ENCODE measurements at places on chromosomes 5 and 9.

DNA sequence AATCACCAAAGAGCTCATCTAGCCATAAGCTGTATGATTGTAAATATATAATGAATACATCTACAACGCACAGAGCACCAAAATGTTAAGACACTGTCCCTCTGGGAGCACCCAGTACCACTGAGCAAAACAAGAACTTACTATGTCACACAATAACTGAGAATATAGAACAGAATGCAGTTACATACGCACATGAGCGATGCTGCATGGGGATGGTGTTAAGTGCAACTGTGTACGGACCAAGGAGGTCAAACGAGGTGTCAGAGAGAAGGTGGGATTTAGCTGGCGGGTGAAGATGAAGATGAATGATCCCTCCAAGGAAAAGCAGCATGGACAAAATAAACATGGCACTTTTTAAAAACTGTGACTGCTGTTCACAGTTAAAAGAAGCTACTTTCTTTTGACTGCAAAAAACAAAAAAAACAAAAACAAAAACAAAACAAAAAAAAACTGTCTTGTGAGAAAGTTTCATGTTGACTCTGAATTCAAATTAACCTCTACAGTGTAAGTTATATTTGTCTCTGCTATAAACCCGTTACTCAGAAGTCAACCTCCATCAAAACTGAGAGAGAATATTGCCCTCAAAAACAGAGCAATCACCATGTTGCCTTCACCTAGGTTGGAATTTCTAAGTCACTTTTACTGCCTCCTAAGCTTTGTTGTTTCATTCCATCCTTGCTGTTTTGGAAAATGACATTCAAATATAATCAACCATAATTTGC is 169.6 kb upstream of the GNA14 start:
- no peak for DNase-seq

- no peak for DNase-seq
Observed at GRCh38 chr9:115194216-115194615, 76.3 kb upstream of the TNC start.

GRCh38 chr5:67032921-67033664 is 163.5 kb downstream of the CD180 start:
- no peak for DNase-seq

GRCh38 chr9:22044583-22044982 is 35.5 kb upstream of the CDKN2B start:
- no peak for DNase-seq

GRCh38 chr5:157925786-157926671 is 67.1 kb upstream of the CLINT1 start:
- DNase-seq: no peak

DNA sequence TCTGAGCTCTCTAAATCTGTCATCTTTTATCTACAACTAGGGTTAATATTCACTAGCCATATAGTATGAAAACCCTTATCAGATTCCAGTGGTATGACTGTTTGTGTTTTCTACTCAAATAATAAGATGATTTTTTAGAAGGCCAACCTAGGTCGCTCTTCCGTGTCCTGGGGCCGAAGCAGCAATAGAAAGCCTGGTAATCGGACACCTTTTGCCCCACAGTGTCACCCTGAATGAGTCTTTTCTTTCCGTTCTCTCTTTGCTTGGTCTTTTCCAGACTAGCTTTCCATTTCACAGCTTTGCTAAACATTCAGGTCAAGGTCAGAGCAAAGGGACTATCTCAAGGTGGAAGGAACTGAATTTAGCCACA is 243.3 kb upstream of the ANKRD55 start:
- DNase-seq: no peak

DNA sequence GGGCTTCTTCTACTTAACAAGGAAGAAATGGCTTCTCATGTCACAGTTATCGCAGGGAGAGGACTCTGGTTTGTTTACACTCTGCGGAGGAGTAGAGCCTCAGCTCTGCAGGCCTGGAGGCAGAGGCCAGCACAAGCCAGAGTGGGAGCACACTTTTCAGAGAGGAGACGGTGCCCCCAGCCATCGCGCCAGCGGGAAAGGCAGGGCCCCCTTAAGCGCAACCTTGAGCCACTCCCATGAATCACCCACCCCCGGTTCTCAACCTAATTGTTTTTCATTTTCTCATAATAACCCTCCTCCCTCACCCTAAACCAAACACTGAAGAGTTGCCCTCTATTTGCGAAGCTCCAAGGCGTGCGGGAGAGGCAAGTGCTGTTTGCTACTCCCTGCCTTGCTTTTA is 208.4 kb upstream of the TBCA start:
- no peak for DNase-seq

DNA sequence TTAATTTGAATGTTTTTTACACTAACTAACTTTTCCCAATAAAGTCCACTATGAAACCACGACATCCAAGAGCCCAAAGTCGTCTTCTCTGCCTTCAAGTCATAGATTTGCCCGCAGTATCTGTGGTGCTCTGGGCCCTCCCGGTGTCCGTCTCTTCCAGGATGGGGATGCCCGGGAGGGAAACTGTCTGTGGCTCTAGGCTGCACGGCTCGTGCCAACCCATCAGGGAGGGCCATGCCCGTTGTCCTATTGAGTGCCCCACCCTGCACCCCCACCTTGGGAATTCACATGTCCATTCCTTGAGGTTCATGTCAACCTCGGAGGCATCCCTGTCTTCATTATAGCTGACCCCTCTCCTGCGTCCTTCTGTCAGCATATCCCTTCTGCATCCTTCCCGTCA is 59.8 kb upstream of the LRRTM2 start:
- DNase-seq: no peak

GRCh38 chr5:405421-405820 is 37.6 kb upstream of the EXOC3 start:
- DNase-seq: no peak

DNA sequence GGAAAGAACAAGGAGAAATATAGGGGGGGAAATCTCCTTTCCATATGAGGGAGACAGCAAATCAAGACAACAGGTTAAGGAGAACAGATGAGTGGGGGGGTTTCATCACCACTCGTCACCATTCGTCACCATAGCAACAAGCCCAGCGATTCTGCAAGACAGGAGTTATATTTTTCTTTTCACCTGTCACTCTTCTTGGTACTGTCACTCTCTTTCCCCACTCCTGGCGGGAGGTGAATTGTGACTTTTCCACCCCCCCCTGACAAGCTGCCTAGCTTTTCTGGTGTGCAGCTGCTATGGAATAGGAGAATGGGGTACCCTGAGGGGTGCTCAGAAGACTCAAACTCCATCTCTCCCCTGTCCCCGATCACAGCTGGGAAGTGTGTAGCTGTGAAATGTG is 239.9 kb downstream of the FAM114A2 start:
- no peak for DNase-seq

- no peak for DNase-seq
Observed at GRCh38 chr5:113266227-113266912, 168.4 kb downstream of the TSSK1B start.

GRCh38 chr9:134489621-134490408 is 151.8 kb upstream of the COL5A1 start:
- no peak for DNase-seq

- no peak for DNase-seq
Observed at GRCh38 chr5:41527201-41527779, 16.9 kb upstream of the PLCXD3 start.

GRCh38 chr5:77046416-77047073 is 16.3 kb downstream of the AGGF1 start:
- no peak for DNase-seq

DNA sequence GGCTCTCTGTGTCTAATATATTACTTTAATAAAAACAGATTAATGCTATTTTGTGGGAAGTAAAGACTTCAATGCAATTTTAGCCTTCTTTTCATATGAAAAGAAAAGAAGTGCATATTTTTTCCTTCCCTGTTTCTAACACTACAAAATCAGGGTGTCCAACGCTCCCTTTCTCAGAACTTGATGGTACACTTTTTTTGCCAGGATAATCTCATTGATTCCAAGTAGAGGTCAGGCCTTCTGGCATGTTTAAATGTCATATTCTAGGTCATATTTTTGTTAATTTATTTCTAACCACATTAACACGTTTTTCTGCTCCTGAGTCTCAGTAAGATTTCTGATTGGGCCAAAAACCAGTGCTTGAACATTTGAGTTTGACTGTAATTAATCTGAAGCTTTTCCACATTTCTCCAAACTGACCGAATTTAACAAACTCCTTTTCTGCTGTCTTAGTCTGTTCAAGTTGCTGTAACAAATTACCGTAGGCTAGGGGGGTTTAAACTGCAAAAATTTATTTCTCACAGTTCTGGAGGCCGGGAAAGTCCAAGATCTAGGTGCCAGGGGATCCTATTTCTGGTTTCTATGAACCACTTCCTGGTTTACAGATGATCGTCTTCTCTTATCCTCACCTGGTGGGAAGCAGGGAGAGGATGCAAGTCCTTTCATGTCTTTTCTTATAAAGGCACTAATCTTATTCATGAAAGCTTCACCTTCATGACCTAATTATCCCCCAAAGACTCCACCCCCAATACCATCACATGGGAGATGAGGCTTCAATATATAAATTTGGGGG is 63.2 kb upstream of the ELL2 start:
- no peak for DNase-seq

GRCh38 chr9:73133022-73133651 is 18.5 kb upstream of the ANXA1 start:
- no peak for DNase-seq

DNA sequence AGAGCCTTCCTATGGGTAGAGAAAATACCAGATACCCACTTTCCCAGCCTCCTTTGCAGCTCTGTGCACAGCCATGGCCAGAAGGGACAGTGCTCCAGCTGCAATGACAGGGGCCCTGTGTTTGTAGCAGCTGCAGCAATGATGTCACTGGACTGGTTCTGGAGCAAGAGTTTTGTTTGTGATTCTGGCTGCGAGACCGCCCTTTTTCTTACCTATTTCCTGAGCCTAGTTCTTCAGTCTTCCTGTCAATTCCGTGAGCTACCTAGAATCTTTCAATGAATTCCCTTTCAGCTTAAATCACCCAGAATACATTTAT is 10.0 kb upstream of the BOD1 start:
- DNase-seq: no peak

DNA sequence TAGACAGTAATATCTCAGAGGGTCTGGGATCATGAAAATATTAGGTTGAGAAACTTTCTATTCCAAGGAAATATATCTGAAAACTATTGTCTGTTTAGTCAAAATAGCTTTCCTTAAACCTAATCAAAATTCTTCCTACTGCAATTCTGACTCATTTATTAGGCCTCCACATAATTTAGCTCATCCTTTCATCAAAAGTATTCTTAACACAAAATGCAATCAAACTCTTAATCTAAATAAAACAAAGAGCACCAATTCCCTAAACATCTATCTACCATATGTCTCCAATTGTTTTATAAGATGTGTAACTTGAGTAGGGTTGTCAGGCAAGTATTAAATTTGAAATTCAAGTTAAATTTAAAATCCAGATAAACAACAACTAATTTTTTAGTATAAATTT is 142.1 kb downstream of the PLK2 start:
- DNase-seq: no peak

- DNase-seq: no peak
Observed at GRCh38 chr5:151459680-151460324, 12.4 kb downstream of the SLC36A1 start.

GRCh38 chr9:71985297-71985911 is 74.0 kb downstream of the C9orf85 start:
- no peak for DNase-seq

GRCh38 chr9:113543296-113543981 is 79.9 kb downstream of the RGS3 start:
- DNase-seq: no peak

GRCh38 chr5:38739011-38739704 is 106.7 kb upstream of the OSMR start:
- no peak for DNase-seq

- DNase-seq: peak; percentile 67
Observed at GRCh38 chr9:89483592-89484474, 14.1 kb downstream of the SEMA4D start.

DNA sequence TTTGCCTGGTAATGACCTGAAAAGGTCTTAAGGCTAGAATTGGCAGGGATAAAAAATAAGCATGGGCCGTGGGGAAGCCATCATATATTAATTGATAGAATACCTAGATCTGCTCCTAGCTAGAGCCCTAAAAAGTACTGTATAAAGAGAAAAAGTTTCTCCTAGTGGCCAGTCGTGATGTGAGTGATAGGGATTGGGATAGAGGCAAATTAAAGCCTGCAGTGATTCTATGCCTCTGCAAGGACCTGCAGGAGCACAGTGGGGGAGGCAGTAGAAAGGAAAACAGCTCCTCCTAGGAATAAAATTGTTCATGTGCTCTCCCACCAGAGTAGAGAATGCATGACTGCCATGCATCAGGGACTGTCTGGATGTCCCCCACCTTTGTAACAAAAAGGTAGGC is 56.2 kb upstream of the FTMT start:
- no peak for DNase-seq

DNA sequence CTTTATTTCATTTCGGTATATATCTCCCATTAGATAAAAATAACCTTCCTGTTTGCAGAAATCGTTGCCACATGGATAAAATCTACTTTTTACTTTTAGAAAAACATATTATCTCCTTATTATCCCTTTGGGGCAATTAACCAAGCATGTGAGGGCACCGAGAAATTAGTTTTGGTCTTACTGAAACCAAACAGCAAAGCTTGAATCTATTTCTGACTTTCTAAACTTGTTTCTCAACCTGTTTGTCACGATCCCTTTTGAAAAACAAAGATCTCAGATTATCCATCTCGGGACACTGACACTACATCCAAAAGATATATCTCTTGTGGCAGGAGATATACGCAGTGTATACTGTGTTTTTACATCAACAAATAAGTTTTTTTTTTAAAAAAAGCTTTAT is 2.3 kb downstream of the TUT7 start:
- no peak for DNase-seq

GRCh38 chr9:89786655-89787054 is 181.8 kb downstream of the GADD45G start:
- DNase-seq: no peak

GRCh38 chr5:153670101-153670500 is 179.6 kb downstream of the GRIA1 start:
- no peak for DNase-seq

DNA sequence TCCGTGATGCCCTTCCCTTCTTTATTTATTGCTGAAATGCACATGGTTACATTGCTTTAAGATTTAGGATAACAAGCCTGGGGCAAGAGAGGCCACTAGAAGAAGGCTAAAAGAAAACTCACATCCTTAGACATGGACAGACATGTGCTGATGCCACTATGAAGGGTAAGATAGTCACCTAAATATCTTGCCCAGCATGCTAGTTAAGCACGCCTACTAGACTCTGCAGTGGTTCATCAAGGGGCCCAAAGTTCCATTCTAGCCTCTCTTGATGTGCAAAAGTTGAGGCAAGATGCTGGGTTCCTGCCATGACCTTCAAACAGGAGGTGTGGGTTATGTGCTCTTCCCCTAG is 49.3 kb downstream of the GRAMD2B start:
- no peak for DNase-seq

All from DND-41 (cell line).